ENCODE measurements at places on chromosomes 5 and 9.

- no peak for DNase-seq
Measured at GRCh38 chr5:168020542-168021294, 270.7 kb upstream of the WWC1 start.

GRCh38 chr5:168611165-168611564 is 32.0 kb upstream of the PANK3 start:
- DNase-seq = no peak

GRCh38 chr9:110006657-110007056 is 201.3 kb downstream of the C9orf152 start:
- no peak for DNase-seq

- no peak for DNase-seq
Measured at GRCh38 chr9:128689820-128690683, 1.0 kb downstream of the SET start.

GRCh38 chr9:123761905-123762605 is 167.9 kb downstream of the DENND1A start:
- no peak for DNase-seq

- no peak for DNase-seq
Measured at GRCh38 chr9:127154003-127154389, 31.6 kb upstream of the ANGPTL2 start.

GRCh38 chr5:137036640-137037039 is 462.5 kb downstream of the SPOCK1 start:
- no peak for DNase-seq

DNA sequence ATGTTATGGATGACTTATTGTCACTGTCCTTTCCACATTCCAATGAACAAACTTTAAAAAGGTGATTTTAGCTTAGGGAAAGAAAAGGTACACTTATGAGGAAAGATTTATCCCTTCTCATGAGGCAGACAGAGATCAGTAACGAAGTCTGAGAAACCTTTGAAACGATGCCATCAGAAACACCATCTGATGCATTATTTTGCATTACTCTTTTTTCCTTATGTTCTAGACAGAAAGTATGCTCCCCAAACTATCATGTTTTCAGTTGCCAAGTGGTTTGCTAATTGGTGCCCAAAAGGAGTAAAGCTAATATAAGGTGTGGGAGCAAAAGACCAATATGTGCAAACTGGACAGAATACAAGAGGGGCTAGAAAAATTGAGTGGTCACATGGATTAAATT is 397.7 kb upstream of the RIOK2 start:
- DNase-seq = no peak

- no peak for DNase-seq
Measured at GRCh38 chr5:28523888-28524635, 1485.7 kb upstream of the CDH9 start.

- DNase-seq = no peak
Measured at GRCh38 chr5:125006011-125006685, 259.7 kb upstream of the ZNF608 start.

Measured in stimulated activated CD4-positive, alpha-beta T cell treated with anti-CD3 and anti-CD28 coated beads, Interleukin-1b, Interleukin-23, amount 100 ng/mL, for 1 hour (primary cell).